Stimulated activated CD8-positive, alpha-beta memory T cell treated with anti-CD3 and anti-CD28 coated beads, Interleukin-4, amount 100 ng/mL, for 1 hour (primary cell): ENCODE measurements at places on chromosomes 16 and 17.

- no peak for DNase-seq
Measured at GRCh38 chr17:82271401-82271800, 2.1 kb downstream of the CSNK1D start.

- peak; percentile 8 for DNase-seq
Measured at GRCh38 chr16:74774223-74775139, at the start of gene FA2H. FA2H (minus strand) TSS chr16:74774820; CDS start chr16:74774755, 65 bp downstream.

DNA sequence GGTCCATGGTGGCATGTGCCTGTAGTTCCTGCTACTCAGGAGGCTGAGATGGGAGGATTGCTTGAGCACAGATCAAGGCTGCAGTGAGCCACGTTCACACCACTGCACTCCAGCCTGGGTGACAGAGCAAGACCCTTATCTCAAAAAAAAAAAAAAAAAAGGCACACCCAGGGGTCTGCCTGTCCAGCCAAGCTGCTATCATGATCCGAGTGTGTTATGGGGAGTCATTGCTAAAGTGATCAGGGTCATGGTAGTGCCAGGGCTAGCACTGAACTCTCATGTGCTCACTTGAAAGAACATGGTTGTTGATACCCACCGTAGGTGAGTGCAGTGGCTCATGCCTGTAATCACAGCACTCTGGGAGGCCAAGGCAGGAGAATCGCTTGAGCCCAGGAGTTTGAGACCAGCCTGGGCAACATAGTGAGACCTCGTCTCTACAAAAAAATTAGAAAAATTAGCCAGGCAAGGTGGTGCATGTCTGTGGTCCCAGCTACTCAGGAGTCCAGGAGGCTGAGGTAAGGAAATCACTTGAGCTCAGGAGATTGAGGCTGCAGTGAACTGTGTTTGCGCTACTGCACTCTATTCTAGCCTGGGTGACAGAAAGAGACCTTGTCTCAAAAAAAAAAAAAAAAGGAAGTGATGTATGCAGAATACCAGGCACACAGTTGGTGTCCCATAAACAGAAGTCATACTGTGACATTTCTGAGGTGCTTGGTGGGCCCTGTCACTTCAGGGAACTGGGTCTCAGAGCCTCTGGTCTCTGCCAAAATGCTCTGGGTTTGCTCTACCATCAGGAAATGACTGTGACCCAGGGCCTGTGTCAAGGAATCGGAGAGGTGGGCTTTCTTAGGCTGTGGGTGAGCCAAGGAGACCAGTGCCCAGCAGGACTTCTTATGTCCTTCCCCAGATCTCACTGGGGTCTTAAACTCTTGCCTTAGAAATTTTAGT, 2.2 kb downstream of the PRM1 start:
- DNase-seq: no peak

DNA sequence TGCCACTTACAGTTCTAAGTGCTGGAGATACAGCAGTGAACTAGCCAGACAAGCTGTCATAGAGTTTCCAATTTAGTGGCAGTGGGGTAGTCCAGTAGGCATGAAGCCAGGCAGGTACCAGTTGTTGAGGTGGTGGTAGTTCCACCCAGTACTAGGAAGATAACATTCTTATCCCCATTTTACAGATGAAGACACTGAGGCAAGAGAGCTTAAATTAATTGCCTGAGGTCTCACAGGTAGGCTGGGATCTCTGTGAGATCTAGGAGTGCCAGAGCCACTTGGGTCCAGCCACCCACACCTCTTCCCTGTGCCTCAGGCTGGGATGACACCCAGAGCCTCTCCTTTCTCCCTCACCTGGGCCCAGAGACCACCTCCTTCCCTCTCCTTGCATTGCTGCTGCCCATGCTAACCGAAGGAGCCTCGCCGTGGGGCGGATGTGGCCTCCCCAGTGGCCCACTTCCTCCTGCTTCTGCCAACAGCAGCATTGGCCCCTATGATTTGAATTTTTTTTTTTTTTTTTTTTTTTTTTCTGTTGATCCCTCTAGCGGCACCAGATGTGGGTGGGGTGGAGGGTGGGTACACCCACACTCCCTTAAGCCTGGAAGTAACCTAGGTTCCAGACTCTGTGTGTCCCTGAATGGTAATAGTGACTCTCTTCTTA, 114.0 kb downstream of the PRKCB start:
- peak; percentile 42 for DNase-seq

GRCh38 chr17:60082946-60083471, 4.3 kb upstream of the HEATR6 start:
- no peak for DNase-seq

GRCh38 chr17:71963351-71963750, 157.5 kb upstream of the SOX9 start:
- no peak for DNase-seq

- no peak for DNase-seq
Measured at GRCh38 chr17:55710410-55710809, 12.3 kb downstream of the TMEM100 start.

- no peak for DNase-seq
Measured at GRCh38 chr16:88585269-88585668, 15.1 kb downstream of the ZC3H18 start.

GRCh38 chr17:58384897-58385296, 32.4 kb downstream of the RNF43 start:
- no peak for DNase-seq

DNA sequence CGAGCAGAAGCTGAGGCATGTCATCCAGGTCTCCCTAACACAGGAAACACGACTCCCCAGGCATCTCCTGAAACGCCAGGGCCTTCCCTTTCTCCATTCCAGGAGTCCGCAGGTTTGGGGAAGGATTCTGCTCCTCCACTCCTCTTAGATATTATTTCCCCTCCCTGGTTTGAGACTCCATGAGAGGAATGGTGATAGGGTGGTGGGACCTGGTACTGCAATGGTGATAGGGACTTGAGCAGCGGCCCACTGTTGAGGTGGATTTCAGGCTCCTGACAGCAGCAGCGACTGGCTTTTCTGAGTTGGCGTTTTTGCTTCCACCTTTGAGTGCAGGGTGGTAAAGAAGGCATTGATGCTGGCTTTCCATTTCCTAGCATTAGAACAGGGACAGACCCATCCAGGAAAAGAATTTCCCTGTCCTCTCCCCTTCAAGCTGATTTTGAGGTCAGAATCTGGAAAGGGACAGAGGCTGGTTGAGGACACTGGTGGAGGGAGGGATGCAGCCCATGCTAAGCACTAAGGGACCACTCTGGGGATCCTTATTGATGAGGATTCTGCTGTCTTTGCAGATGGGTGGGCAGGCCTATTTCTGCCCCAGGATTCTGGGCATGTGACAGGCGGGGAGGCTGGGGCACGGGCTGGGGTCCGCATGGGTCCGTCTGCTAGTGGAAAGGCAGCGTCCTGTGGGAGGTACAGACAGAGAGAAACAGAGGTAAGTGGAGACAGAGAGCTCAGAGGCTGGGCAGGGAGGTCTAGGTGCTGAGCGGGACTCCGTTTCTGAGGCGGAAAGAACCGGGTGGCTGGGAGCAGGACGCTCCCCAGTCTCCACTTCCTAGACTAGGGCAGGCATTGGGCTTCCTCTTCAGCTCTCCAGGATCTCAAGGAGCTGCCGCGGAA, 1.3 kb upstream of the TBX4 start:
- DNase-seq: no peak

- DNase-seq: no peak
Measured at GRCh38 chr16:65665586-65665985, 543.7 kb upstream of the CDH11 start.
